ENCODE measurements at places on chromosomes 7 and 10.

DNA sequence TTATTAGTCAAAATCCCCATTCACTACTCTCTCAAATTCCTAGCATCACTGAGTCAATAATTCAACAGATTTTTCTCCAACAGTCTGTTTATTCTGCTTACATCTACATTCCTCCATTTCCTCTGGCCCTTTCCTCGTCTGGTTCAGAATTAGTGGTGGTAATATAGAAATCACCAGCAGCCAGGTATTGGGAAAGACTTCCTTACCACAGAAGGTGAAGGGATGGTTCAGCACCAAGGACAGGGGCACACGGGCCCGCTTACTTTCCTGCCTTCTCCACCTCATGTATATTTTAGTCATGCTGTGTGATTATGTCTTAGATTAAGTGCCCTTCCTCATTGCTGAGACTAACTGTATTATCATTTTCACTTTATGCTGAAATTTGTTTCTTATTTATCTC is 70.4 kb upstream of the APBB1IP start:
- DNase-seq = peak; percentile 31

- no peak for DNase-seq
These were observed 35.0 kb upstream of the DGKB start for GRCh38 chr7:14937581-14937980.

DNA sequence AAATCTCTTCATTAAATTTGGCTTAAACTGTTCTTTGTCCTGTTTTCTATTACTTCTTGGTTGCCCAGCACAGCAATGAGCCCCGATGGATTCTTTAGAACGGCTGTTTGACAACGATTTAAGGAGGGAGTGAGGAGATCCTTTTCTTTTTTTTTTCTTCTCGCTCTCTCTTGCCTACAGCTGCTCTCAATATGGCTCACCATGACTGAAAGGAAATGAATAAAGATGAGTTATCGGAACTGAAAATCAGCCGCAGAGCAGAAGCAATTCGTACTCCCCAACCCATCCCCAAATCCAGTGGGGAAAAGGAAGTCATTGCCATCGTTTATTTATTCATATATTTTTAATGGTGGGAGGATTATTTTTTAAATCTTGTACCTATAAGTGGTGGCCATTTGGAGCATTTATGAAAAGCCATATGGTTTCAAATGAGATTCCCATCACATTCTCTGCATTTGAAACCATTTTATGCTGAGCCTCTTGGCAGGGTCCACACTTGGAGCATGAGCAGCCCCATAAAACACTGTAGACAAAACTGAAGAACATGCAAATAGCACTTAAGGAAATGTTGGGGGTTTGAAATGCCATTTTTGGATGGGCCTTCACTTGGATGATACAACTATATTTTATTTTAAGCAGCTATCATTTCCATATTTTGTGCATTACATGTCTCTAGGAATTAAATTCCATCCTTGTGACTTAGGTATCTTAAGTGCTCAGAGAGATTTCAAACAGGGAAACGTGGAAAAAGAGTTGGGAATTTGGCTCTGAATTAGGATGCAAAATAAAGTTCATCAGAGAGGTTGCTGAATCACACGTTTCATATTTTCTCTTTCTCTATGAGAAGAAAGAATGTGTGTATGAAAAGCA is 107.7 kb upstream of the FZD1 start:
- no peak for DNase-seq

DNA sequence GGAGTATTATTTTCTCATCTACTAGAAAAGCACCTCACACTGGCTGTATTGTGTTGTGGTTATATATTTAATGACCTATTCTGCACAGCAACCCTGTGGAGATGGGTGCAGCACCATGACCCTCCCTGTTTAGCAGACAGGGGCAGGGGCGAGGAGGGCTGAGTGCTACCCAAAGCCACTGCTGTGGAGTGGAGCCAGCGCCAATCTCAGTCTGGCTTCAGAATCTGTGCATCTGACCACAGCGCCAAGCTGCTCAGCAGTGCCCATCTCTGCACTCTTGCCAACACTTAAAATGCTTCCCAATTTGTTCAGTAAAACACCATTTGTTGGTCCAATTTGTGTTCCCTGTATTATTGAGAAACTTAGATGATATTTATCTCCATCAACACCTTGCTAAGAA is 239.1 kb downstream of the ZMYND11 start:
- DNase-seq = no peak

GRCh38 chr7:155590215-155591018 is 44.1 kb upstream of the CNPY1 start:
- peak; percentile 19 for DNase-seq

GRCh38 chr10:6609625-6610024 is 29.5 kb upstream of the PRKCQ start:
- DNase-seq = no peak

GRCh38 chr10:43077421-43078171 is 727 bp downstream of the RET start:
- no peak for DNase-seq

DNA sequence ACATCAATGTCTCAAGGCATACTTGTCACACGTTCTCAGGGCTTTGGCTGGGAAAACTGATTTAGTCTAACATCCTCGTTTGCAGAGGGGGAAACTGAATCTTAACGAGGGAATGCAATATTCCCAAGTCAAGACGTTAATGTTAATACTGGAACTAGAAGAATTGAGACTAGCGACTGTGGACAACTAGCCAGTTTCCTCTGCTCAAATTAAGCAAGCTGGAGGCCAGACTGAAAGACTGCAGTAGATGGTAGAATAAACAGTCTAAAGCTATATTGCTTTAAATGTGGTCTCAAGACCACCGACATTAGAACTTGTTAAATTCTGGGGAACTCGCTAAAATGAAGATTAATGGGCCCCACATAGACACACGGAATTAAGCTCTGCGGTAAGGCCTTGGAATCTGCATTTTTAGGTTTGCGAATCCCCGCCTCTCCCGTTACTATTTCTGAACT is 639 bp upstream of the TFAM start:
- no peak for DNase-seq

- peak; percentile 88 for DNase-seq
These were observed 115.0 kb downstream of the FAM107B start for GRCh38 chr10:14659626-14660196.

DNA sequence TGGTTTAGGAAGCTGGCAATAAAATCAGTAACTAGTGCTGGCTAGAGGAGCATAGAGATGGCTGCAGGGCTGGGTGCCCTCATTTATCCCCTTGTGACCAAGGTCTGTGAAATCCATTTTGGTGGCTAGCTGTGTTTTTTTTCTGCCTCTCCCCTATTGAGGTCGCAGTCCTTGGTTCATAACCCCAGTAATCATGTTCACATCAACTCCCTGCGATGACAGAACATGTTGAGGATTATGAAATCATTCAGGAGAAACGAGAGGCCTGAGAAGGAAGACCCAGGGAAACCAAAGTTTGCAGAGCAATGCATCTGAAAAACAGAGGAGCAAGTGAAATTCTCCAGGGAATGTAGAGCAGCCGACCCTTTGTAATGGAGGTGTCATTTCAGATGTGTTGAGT is 126.9 kb downstream of the TACC2 start:
- DNase-seq = no peak

GRCh38 chr10:80265740-80266512 is 23.5 kb downstream of the MAT1A start:
- no peak for DNase-seq
